ENCODE measurements at places on chromosomes 4 and X.

DNA sequence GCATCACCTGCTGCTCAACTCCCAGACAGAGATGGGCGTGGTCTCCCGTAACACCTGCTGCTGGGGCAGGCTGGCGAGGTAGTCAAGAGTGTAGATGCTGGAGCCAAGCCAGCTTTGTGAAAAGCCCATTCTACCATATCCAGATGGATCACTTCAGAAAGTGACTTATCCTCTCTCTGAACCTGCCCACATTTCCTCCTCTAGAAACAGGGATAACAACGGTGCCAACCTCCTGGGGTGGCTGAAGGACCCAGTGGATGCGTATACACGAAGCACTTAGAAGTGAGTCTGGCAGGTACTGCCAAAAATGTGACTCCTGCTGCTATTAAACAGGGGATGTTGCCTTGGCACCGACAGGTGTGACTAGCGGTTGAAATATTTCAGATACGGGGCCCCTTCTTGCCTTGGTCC lies 95.8 kb downstream of the SORBS2 start:
- no peak for DNase-seq

GRCh38 chr4:41178372-41179370 lies 35.7 kb downstream of the APBB2 start:
- no peak for DNase-seq

GRCh38 chrX:120625371-120625770 lies 4.5 kb downstream of the C1GALT1C1 start:
- no peak for DNase-seq

DNA sequence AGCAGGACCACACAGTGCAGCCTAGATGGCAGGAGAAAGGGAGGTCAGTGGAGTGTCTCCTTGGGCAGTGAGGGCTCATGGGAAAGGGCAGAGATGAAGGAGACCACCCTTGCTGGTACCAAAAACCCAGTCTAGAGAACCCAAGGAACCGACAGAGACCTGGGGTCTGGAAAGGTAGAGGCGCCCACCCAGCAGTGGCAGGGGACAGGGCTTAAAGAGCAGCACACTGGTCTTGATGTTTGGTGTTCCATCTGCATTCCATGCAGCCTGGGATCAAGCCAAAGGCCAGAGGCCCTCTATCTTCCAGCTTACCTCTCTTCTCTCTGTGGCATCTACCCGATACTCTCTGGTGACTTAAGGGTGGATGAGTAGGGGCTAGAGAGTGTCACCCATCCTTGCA lies 127.5 kb downstream of the PJA1 start:
- no peak for DNase-seq

DNA sequence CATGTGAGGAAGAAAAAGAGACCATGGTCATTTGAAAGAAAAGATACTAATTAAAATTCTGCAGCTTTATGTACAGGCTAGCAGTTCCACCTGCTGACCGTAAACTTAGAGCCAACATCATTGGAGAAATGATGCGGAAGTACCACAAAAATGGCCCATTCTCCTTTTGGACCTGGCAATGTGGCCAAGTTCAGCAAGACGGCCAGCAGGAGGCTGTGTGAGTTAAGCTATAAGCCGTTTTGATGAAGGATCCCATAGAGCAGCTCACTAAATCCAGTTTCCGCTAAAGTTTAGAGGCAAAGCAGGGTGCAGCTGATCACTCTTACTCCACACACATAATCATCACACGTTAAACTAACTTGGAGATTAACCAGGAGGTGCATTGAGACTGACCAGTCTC lies 133.8 kb downstream of the LDB2 start:
- DNase-seq = no peak

- no peak for DNase-seq
Measured at GRCh38 chrX:47644557-47645091, 5.7 kb downstream of the ELK1 start.

DNA sequence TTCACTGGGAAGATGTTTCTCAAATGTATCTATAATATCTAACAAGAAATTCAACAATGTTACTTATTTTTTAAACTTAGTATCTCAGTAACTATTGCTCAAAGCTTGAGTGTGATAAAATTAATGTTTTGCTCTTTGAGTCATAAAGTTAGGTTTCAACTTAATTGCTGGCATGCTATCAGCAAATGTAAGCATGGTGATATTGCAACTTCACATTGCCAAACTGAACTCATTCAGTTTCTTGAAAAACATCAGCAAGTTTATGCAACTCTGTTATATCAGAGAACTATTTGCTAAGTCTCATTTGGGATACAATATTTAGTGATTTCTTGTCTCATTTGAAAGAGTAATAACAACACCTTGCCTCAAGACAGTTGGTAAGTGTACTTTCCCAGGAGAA lies 91.2 kb upstream of the KLF3 start:
- no peak for DNase-seq

DNA sequence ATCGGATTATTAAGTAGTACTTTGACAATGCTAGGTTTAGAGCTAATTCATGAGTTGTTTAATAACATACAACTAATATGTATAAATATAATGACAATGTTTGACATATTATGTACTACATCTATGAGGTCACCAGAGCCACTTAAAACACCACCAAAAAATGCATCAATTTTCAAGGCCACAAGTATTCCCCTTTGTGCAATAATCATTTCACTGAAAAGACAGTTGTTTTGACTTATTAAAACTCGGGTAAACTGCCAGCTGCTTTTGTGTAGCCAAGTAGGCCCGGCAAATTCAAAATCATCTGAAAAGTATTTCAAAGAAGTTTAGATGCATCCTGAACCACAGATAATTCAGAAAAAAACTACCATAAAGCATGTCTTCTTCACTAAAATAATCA lies 48.7 kb downstream of the CLOCK start:
- no peak for DNase-seq

GRCh38 chr4:66331761-66332160 lies 661.5 kb upstream of the EPHA5 start:
- no peak for DNase-seq

- no peak for DNase-seq
Measured at GRCh38 chrX:45771114-45771513, 570.4 kb upstream of the DIPK2B start.

GRCh38 chr4:82247171-82247570 lies 126.6 kb downstream of the HNRNPD start:
- no peak for DNase-seq

DNA sequence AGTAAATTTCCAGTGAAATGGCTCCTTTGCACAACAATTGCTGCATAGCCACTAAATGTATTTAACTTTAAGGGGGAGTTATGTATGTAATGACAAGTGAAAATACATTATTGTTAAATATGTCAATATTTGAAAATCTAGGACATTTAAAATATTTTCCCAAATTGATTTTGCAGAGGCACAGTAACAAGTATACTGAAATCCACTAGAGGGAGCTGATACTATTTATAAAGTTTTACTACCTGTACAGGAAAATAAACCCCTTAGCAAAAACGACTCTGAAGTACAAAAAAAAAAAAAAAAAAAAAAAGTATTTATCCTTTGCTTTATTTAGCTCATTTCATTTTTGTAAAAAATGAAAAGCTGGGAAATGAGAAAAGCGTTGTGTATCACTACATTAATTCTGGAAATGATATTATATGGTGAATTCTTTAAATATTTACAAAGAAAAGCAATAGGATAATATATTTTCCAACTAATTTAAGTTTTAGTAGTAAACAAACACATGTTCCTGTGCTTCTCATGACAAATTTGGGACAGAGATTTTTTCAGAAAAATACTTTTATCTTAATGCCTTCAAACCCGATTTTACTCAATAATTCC lies 727.7 kb downstream of the DMD start:
- DNase-seq = no peak

DNA sequence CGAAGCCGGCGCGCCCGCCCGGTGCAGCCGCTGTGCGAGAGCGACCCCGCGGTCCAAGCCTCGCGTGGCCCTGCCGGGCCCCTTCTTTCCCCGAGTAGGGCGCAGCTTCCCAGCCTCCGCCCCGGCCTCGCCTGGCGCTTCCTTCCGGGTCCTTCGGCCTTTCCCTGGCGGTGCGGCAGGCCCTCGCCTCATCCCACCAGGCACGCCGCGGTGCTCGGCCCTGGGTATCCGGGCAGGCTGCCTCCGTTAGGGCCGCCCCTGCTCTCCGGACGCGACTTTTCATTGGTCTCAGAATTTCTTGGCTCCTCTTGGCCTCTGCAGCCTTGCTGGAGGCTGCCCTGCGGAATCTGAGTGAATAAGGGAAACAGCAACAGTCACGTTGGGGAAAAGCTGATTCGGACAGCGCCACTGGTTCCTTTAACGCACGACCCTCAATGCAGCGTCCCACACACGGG lies 429 bp downstream of the UVSSA start:
- DNase-seq = peak; percentile 18

DNA sequence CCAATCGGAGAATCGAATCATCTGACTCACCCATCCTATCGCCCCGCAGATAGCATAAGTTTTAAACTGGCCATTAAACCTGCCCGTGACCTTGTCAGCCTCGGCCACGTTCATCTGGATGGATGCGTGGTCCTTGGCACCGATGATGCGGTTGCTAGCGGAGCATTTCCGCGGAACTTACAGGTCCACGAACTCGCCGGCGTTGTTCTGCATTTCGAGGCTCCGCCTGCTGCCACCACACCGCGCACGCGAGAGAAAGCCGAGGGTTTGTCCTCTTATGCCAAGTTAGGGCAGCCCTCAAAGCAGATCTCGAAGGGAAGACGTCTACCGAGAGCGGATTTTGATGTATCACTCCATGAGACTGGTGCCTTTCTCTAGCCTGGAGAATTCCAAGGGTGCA lies 30.1 kb upstream of the TAPT1 start:
- DNase-seq = no peak

DNA sequence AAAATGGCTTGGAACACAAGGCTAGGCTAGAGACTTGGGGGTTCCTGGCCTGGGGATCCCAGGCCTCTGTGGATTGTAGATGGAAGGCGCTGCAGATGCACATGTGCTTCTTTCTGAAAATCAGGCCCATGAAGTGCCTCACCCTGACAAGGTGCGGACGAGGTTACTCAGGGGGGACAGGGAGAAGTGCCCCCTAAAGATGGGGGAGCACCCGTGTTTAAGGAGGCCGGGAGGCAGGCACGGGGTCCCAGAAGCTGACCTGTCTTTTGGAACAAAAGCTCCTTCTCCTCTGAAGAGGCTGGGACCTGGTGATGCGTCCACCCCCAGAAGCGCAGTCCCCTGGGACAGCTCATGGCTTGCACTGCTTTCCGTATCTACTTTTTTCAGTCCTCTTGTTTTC lies 2.4 kb downstream of the PDZD4 start:
- no peak for DNase-seq

DNA sequence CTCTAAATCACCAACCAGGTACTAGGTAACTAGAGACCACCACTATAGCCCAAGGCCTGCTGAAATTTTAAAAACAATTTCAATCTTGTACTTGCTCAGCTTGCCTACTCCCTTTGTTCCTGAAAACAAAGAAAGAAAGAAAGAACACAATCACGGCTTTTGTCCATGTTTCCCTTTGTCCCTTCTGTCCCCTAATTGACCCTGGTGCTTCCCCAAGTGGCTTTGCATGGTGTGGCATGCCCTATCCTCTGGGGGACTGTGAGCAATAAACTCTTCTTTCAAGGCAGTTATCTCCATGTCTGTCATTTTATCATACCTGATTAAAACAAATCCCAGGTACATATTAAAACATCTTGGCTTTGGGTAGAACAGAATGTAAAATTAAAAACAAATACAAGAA lies 94.8 kb downstream of the ARSJ start:
- no peak for DNase-seq

DNA sequence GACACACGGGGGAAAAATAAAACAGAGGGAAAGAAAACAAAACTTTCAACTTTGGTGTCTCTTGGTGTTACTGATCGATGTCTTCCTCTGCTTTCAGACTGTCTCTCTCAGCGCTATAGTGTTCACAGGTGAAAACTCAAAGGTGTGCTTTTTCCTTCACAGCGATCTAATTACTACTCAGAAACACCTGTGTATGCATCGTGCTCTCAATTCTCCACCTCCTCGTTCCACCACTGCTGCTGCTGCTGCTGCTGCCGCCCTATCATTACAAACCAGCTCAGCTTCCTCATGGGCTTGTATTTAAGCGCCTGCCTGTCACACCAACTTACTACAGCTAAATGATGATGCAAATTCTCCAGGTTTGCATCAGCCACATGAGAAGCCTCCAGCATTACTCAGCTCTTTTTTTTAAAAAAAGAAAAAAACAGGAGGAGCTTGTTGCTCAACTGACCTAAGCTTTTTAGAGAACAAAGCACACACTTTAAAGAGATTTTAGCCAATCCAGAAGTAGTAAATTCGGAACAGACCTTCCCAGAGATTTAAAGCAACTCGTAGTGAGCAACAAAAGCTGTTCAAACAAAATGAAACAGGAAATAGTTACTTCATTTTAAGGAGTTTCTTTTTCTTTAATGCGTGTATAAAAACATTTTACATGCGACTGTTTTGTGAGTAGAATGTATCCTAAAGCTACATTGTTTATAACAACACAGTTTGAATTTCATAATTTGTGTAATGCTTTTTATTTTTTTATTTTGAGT lies at the start of gene SLC7A11:
SLC7A11 (minus strand) TSS at position 274 of the 758 bp plus-strand sequence. CDS start 280 bp downstream, outside the sequence.
- DNase-seq = peak; percentile 78

DNA sequence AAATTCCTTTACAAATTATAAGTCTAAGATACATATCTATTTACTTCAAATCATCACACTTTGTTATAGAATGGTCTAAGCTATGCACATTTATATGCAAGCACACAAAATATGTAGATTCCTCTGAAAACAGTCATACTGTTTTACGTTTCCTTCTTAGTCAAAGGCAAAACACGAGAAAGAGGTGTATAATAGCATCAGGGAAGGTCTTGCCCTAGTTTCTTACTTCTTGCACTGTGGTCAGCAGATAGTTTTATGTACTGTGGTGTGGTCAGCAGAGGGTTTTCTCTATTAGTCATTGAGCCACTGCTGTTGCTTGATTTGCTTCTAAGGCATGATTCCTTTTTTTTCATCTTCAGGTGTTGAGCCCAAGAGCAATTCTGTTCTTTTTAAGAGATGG lies 117.7 kb downstream of the ADAM29 start:
- no peak for DNase-seq

DNA sequence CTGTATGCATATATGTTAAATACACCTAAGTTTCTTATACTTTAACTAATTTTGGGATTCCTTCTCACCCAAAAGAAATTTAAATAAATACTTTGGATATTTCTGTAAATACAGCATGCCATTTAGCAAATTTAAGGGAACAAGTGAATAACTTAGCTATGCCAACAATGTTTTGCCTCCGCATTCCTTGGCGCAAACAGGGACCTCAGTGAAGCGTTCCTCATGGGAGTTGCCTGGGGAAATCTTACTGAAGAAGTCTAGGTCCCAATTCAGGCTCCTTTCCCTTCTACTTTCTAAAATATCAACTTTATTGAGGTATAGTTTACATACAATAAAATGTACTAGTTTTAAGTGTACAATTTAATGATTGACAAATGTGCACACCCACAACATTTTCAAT lies 25.0 kb downstream of the COL4A5 start:
- no peak for DNase-seq

DNA sequence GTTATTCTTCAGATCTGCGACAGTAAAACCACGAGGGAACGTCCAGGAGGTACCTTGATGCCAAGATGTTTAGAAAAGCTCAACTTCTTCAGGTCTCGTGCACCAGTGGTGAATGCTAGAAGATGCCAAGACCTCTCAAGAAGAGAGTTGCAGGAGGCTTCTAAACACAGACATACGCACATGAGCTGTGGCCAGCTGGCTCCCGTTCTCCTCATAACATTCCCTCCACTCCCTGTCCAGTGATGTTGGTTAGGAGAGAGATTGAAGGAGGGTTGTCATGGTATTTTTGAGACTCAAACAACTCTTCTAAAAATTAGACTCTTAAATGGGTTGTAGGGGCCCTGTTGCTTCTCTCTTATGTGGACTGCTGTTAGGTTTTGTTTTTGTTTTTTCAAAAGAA lies 184.3 kb downstream of the QDPR start:
- no peak for DNase-seq

Measured in bone marrow (tissue), 2 donors.